ENCODE measurements at places on chromosomes 5 and 9.
A peak's percentile ranks its signal among the peaks of the same experiment; 100 is the strongest.

DNA sequence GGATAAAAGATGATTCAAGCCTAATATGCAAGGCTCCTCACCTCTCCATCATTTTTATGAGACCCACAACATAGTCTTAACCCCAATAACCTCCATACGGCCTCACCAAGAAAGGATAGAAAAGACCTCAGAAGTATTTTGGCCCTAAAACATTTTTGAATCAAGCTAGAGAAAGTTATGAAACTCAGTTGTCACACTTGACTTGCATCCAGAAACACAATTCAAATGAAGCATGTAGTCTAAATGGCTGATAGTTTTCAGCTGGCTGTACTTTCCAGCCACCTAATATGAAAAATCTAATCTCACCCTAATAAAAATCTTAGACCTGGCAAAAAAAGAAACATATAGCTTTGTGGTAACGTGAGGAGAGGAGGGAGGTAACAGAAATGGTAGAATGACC is 116.1 kb downstream of the ARL15 start:
- DNase-seq, result no peak

GRCh38 chr5:6714226-6715041 is 1.2 kb downstream of the TENT4A start:
- DNase-seq, result peak; percentile 29

- no peak for DNase-seq
Measured at GRCh38 chr9:34190996-34191892, 12.4 kb downstream of the UBAP1 start.

- peak; percentile 7 for DNase-seq
Measured at GRCh38 chr9:1869843-1870242, 145.3 kb upstream of the SMARCA2 start.

- DNase-seq, result no peak
Measured at GRCh38 chr5:107636555-107636954, 34.2 kb downstream of the EFNA5 start.

DNA sequence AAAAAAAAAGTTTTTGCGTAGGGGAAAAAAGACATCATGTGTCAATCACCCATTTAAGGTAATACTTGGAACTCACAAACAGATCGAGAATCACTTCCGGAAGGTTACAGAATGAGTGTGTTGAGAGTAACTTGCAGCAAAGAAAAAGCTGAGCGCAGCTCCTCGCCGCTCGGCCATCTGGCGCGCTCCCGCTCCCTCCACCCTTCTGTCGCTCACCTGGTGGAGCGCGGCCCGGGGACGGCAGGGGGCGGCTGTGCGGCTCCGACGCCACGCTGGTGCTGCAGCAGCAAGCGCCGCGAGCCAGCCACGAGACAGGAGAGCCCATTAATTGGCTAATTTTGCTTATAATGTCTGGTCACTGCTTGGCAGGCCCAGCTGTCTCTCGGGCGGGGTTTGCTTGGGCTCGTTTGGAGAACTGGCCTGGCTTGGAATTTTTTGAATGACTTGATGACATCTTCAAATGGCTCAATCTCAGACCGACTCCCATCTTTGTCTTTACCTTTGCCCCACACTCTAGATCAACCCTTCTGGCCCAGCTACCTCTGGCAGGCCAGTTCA is 601.8 kb downstream of the CCDC171 start:
- no peak for DNase-seq

DNA sequence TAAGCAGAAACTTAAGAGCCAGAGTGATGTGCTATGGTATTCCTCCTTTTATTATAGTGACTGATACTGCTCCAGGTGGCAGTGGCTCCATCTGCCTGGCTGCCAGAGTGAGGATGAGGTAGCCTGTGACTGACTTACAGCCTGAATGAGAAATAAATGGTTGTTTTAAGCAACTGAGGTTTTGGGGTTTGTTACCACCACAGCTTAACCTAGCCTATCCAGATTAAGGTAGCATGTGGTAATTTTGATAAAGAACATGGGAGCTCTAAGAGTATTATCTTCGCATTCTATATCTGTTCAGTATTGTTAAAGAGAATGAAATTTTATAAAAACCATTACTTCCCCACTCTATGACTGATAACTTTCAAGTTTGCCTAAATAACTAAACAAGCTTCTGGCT is 39.0 kb downstream of the GOLPH3 start:
- no peak for DNase-seq

DNA sequence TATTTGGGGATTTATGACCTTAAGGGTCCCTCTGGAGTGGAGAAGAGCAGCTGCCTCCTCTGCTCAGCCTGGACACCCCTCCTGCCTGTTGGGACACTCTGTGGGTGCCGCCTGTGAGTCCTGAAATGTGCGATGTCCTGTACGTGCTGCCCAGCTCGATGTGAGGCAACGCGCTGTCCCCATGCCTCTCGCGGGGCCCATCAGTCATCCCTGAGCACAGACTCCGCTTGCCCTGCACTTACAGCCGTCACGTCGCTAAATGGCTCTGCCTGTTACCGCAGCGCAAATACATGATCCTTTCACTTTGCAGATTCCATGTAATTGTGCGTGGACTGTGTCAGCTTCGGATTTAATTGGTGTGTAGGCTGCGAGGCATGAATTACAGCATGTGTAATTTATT is 27.1 kb downstream of the IRX4 start:
- DNase-seq, result no peak

GRCh38 chr9:125679597-125680189 is 27.3 kb downstream of the MAPKAP1 start:
- no peak for DNase-seq

- no peak for DNase-seq
Measured at GRCh38 chr9:80061940-80062339, 490.2 kb downstream of the TLE4 start.

- peak; percentile 92 for DNase-seq
Measured at GRCh38 chr5:159392871-159393270, 62.6 kb upstream of the IL12B start.

DNA sequence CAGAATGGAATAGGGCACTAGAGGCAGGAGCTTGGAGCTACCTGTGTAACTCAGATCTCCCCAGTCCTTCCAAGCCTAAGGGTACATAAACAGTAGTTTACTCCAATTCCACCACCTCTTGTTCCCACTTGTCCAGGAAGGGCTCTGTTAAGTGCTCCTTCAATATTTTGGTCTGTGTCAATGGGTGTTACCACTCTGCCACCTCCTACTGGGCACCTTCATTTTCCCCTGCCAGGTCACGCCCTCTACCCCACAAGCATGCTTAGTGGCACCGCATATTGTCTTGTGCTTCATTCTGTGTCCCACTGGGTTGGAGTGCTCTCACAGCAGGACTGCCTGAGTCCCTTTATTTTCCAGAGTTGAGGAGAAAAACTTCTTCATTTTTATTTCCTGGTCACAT is 459.8 kb downstream of the ARHGEF28 start:
- DNase-seq, result no peak

DNA sequence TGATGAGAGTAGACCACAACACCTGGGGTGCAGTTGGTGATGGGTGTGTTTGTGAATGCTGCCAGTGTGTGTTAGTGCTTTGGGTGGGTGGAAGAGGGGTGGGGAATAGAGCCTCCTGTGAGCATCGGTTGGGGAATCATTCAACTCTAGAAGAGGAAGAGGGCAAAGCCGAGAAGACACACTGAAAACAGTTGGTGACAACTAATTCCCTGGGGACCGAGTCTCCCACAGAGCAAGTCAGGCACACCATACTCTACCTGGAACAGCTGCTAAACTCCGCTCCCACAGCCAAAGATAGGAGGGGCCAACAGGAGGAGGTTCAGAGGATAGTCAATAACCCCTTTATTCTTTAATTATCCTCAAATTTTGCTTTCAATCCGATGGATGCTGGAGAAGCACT is 1.6 kb upstream of the ARHGEF39 start:
- no peak for DNase-seq

DNA sequence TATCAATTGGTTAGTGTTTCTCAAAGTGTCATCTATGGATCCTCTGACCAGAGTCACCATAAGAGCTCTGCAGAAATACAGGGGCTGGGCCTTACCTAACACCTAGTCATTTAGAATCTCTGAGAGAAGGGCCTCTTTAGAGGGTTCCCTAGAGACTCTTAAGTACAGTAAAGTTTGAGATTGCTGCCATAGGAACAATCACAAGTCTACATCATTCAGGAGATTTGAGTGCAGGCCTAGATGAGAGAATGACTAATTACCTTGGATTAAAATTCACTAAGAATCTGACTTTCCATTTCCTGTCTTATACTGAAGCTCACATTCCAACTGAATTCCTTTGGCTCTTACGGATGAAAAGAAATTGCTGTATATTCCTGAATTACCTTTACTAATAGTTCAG is 182.1 kb upstream of the PTGER4 start:
- no peak for DNase-seq

DNA sequence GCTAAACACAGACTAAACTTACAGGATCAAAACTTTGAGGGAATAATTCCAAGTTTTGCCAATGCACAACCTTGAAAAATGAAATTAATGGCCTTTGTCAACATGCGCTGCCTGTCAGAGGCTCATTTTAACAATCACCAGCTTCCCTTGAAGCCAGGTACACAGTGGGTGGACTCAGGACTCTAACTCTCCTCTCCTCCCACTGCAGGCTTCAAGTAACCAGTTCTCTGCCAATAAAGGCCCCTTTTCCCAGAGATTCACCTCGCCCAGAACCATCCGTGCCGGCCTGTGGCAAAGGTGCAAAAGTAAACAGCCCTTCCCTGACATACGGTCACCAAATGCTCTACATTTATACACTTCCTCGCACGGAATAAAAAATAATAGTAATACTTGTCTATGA is 18.4 kb upstream of the FBP2 start:
- DNase-seq, result no peak

DNA sequence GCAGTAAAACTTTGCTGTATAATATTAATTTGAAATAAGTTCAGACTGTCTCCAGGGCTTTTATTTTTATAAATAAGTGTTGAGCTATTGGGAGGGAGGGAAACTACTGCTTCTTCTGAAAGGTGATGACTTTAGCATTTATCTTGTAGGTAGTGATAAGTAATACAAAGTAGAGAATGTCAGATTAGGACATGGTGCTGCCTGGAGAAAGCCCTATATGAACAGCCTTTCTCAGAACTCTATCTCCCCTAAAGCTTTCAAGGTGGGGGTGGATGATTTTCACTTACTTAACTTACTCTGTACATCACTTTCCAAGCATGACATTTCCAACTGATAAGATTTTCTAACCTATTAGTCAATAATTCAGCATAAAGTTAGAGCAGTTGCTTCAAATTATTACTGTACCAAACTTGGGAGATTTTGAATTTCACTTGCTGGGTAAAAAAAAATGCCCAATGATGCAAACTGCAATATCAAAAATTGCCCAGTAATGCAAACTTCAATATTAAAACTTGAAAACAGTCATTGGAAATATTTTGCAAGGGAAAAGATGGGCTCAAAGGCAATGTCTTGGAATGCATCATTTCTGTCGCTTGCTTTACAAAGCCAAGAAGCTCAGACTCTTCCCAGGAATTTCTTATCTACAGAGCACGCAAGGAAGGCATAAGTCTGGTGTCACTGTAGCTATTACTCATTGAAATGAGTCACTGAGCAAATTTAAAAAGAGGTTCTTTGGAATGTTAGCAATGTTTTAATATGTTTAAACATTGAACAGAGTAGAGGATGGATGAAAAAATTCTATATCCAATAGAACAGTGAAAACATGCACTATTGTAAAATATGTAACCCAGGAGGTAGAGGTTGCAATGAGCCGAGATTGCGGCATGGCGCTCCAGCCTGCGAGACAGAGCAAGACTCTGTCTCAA is 569.5 kb downstream of the PSAT1 start:
- DNase-seq, result no peak

- DNase-seq, result no peak
Measured at GRCh38 chr5:132840896-132841295, 10.4 kb upstream of the SHROOM1 start.

GRCh38 chr9:105087910-105088898 is 156.2 kb upstream of the SLC44A1 start:
- DNase-seq, result no peak

DNA sequence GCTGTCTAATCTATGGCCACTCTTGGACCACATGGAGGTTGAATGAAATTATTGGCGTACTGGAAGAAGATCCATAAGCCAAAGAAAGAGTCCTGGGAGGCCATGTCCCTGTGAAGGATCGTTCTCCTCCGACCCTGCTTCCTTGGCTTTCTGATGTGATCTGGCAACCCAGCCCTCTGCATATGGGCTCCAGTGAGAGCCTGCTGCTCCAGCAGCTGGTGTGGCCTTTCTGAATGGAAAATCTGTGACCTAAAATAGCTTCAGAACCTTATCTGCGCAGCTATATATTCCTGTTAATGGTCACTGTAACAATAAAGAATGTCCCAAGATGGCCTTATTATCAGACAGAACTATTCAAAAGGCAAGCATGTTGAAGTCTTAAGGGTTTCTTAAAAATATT is 40.2 kb upstream of the PHF2 start:
- no peak for DNase-seq

DNA sequence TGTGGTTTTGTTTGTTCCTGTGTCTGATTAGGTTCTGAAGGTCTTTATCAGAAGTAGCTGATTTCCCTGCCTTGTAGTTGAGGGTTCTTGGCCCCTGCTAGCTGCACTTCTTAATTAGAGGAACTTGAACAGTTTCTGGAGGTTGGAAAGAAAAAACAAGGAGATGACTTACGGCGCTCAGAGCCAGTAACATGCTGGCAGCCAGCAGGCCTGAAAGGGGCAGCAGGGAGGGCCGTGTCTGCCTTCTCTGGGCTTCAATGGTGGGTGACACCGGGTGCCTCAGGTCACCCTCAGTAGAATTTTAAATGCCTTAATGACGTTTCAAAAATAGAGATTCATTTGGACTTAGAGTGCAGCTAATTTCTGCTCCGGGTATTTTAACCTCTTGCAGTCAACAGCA is 15.8 kb downstream of the UBE2QL1 start:
- DNase-seq, result no peak

DNA sequence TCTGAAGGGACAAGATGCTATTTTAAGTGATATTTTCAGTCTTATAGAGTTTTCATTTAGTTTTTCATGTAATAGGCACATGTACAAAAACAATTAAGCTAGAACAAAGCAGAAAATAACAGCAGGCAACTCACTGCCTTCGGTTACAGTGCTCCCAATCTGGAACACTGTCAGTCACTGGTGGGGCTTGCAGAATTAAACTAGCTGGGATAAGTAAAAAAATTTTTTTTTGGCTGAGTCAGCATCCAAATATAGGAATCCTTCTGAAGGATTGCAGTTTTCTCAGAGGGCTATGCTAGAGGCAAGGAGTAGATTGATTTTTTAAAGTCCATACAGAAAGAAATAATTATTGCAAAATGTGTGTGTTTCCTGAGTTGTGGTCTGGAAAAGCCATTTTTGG is 250.2 kb upstream of the RFX3 start:
- DNase-seq, result no peak

GRCh38 chr9:131781069-131781468 is 41.2 kb upstream of the RAPGEF1 start:
- DNase-seq, result no peak

Data from inflammatory macrophage treated with lipopolysaccharide for 4 hours (primary cell).